ENCODE measurements at places on chromosomes 4 and X.

DNA sequence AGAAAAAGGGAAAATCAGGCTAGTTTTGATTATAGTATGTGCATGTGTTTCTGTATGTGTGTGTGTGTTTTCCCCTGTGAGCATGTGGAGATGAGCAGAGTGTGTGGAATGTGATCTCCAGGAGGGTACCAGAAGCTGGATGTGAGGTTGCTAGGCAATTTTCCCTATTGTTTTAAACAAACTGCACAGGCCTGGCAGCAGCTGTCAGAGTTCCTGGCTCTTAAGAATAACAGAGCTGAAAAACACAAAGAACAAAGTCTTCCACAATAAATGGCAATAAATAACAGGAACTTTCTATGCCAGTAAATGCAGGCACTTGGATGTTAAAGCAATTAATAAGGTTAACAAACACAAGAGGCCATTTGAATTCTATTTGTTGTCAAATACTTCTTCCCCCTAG, 344.6 kb upstream of the CTSO start:
- DNase-seq, result no peak

DNA sequence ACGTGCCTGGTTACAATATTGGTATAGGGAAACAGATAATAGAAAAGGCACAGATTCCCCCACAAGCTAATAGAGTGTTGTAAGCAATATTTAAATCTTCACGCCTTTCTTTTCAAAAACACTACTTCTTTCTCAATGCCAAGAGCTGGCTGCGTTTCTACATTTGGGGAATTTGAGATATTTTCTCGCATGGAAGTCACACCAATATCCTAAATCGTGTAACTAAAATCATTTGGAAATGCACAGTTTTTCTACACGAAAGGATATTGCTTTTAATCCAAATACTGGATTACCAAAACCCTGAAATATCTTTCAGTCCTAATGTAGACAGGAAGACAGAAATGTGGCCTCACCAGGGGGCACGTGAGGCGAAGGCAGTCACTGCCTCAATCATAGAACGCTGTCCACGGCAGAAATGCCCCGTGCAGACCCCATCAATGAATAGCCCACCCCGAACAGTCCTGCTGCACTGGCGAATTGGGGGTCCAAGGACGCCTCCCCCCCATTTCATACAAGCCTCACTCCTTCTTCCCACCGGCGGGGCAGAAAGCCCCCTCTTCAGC, 106.6 kb downstream of the NSUN7 start:
- no peak for DNase-seq

DNA sequence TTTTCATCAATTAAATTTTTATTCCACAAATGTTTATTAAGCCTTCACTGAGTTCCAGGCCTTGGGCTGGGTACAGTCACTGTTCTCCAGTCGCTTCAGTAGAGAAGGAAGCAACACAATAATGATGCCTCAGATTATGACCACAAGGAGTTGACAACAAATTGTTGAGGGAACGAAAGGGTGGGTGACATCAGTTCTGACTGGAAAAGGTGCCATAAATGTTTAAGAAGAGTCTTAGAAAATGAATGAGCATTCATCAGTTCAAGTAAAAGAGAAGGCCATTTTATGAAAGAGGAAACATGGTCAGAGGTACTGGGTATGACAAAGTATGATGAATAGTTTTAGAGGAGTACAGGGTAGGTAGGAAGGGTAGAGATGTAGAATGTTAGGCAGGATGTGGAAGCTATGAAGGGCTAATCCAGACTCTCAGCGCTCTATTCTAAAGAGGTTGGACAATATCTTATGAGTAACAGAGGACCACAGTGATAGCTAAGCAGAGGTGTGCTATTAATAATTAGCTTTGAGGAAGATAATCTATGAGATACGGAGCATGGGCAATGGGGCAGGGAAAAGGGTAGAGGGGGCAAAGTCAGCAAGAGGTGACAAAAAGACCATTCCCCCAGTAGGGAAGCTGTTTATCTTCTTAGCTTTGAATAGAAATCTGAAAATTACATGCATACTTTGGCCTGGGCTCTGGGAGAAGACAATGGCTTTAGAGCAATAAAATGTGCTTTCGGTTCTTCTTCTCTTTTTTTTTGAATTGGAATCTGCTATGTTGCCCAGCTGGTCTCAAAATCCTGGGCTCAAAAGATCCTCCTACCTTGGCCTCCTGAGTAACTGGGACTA, 20.4 kb downstream of the AFP start:
- no peak for DNase-seq

GRCh38 chr4:19164334-19164733, 1087.4 kb upstream of the SLIT2 start:
- DNase-seq, result no peak

DNA sequence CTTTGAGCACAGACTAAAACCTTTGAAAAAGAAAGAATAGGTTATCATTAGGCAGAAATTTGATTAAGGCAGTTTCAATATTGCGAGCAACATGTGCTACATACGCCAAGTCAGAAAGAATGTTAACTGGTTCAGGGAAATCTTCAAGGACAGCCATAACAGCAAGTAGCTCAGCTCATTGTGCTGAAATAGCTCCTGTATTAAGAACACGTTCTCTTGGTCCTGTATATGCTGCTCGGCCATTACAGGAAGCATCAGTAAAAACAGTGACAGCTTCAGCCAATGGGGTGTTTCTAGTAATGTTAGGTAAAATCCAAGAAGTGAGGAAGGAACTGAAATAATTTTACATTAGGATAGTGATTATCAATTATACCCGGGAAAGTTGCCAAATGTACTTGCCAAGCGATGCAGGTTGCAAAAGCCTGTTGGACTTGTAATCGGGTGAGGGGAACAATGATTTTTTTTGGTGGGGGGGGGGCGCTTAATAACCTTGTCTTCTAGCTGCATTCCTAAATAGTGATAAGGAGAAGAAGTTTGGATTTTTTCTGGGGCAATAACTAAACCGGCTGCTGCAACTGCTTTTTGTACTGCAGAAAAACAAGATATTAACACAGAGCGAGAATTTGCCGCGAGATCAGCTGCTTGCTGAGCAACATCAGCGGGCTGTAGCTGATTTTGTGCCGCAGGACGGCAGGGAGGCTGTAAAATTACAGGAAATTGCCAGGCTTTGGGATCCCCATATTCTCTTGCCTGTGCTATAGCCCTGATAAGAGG, 49.4 kb upstream of the RASSF6 start:
- DNase-seq, result no peak

- no peak for DNase-seq
These were observed 1648.0 kb downstream of the STIM2 start for GRCh38 chr4:28508636-28509035.

DNA sequence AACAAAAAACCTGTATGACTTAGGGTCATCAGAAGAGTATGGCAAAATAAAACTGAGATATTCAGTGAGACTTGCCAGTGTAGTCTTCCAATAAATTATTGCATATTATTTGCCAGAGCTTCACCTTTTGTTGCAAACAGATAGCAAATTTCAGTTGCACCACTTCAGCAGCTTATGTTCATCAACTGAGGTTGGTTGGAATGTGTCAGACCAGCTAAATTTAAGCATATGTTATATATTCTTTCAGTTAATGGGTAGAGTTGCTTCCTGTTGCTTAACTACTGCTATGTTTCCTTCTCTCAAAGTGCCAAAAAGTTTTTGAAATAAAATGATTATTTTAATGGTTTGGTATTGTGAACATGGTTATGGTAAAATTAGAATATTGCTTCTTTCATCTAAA, 61.5 kb downstream of the GALNT7 start:
- DNase-seq, result no peak

GRCh38 chr4:2551118-2551517, 14.7 kb downstream of the FAM193A start:
- no peak for DNase-seq

GRCh38 chr4:74659576-74660411, 134.5 kb downstream of the BTC start:
- no peak for DNase-seq

DNA sequence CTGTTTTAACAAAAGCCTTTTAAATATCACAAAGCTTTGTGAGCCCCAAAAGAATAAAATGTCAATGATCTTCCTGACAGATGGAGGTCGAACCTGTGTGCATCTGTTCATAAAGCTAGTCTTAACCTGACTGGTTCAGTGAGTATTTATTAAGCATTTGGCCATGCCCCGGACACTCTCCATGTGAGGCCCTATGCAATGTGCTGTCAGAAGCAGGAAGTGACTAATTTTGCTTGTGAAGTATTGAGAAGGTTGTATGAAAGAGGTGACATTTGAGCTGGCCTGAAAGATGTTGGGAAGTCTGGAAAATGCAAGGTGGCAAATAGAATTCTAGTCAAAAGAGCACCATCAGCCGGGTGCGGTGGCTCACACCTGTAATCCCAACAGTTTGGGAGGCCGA, 171.4 kb downstream of the MSL3 start:
- DNase-seq, result no peak

DNA sequence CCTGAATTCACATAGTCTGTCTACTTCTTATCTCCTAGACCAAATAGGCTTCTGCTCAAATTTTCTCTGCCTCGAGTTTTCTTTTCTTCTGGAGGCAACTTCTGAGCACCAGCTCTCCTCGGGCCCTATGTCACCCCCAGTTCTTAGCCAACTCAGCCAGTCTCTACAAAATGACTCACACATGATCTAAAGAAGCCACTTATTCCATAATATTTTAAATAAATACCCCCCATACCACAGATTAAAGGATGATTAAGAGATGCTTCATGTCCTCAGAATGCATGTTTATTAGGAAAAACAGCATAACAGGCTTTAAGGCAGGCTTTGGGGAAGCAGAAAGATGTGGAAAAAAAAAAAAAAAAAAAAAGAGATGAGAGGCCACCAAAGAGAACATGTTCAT, 36.6 kb upstream of the DDX53 start:
- no peak for DNase-seq

Measured in stimulated activated CD8-positive, alpha-beta memory T cell treated with anti-CD3 and anti-CD28 coated beads, Interleukin-7, amount 100 ng/mL, for 1 hour (primary cell).